ENCODE measurements at places on chromosomes 6 and 20.

- DNase-seq = peak; percentile 86
Measured at GRCh38 chr20:2879146-2879545, 5.9 kb downstream of the PTPRA start.

DNA sequence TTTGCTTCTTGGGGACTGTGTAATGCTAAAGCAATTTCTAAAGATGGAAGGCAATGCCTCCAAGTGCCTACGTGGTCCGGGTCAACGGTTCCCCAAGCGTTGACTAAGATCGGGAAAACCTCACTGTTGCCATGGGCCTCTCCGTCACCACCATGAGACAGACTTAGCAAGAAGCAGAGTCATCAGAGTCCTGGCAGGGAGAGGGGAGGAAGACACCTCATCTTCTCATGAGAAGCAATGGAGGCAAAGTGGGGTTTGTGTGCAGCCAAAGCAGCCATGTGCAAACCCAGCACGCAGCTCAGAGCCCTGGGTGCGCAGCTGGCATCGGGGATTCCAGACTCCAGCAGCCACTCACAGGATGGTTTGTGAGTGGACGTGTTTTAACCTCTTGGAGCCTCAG lies 111.4 kb downstream of the SYNDIG1 start:
- no peak for DNase-seq

DNA sequence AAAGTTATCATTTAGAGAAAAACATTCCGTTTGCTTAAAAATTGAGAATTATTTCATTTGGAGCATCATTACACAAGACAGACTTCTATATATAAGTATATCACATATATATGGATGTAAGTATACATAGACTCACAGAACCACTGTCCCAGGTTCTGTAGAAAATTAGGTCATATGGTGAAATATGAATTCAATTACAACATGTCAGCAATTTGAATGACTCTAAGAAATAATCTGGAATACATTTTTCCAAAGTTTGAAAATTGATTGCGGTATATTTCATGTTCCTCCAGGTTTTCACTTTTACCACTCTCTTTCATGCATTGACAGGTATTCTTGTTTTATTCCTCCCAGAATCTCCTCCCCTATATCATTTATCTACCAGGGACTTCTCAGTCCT lies 892.3 kb downstream of the PHF3 start:
- no peak for DNase-seq

DNA sequence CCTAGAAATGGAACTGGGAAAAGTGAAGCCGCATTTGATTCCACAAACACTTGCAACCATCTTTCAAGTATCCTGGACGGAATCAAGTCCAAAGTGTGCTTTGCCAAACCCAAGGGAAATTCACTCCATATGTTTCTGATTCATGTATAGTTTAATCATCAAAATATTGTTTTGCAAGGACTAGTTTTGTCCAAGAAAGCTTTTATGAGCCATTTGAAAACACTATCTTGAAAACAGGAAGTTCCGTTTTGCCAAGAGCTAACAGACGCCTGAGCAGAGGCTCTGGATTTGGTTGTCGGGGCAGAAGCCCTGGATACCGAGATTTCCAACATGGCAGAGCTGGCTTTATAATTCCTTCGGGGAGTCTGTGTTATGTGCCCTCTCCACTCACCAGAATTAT lies 251.1 kb downstream of the PHACTR1 start:
- no peak for DNase-seq

- DNase-seq = no peak
Measured at GRCh38 chr6:94813806-94814205, 763.5 kb upstream of the MANEA start.

DNA sequence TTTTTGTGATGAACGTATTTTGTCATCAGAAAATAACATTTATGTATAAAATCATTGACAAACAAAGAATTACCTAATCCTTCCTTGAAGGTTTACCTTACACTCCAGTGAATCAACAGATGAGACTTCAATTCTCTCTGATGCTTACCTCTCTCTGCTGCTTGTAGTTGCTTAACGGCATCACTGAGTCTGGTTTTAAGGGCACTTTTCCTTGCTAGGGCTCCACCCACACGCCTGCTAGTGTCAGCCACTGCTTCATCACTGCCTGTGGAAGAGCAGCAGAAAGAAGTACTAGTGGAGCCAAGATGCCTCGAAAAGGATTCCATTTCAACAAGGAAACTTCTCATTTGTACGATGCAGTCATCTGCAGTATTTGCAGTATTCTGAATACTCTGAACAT lies 63.0 kb downstream of the FAM229B start:
- no peak for DNase-seq

- no peak for DNase-seq
Measured at GRCh38 chr6:97207383-97207782, 75.6 kb downstream of the MMS22L start.

DNA sequence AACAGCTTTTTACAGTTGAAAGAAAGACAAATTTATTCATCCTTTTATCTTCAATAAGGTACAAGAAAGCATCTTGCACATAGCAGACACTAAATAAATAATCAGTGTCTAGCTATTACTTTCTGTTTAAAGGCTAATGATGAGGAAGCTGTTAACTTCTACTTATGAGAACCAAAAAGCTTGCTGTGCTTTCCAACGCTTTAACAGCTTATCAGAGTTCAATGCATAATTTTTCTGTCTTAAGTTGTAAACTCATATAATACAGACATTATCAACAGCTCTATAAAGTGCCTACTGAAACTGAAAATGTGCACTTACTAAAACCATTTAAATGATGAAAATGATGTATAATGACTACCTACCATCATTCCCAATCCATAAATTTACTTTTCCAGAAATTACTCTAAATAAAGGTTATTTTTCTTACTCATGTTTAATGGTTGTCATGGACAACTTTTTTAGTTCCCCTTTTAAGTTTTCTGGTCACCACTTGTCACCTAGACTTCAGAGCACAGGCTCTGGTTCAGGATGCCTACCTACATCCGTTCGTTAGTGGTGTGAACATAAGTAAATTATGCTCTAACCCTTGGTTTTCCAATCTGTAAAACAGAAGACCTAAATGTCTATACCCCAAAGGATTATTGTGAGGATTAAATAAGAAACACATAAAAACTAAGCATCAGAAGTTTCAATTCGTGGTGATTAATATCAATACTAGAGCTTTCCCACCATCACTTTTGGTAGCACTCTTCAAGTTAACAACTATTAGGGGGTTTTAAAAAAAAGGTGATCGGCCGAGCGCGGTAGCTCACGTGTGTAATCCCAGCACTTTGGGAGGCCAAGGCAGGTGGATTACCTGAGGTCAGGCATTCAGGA lies 8.0 kb downstream of the PNISR start:
- DNase-seq = no peak

- DNase-seq = no peak
Measured at GRCh38 chr6:56890683-56891429, 64.1 kb upstream of the BEND6 start.

GRCh38 chr6:38567436-38567835 lies 72.3 kb downstream of the BTBD9 start:
- DNase-seq = peak; percentile 96

GRCh38 chr6:70709826-70710225 lies 42.1 kb downstream of the SMAP1 start:
- no peak for DNase-seq

- DNase-seq = no peak
Measured at GRCh38 chr6:19571176-19571575, 266.0 kb upstream of the ID4 start.

- no peak for DNase-seq
Measured at GRCh38 chr6:168607272-168608112, 166.5 kb downstream of the SMOC2 start.

DNA sequence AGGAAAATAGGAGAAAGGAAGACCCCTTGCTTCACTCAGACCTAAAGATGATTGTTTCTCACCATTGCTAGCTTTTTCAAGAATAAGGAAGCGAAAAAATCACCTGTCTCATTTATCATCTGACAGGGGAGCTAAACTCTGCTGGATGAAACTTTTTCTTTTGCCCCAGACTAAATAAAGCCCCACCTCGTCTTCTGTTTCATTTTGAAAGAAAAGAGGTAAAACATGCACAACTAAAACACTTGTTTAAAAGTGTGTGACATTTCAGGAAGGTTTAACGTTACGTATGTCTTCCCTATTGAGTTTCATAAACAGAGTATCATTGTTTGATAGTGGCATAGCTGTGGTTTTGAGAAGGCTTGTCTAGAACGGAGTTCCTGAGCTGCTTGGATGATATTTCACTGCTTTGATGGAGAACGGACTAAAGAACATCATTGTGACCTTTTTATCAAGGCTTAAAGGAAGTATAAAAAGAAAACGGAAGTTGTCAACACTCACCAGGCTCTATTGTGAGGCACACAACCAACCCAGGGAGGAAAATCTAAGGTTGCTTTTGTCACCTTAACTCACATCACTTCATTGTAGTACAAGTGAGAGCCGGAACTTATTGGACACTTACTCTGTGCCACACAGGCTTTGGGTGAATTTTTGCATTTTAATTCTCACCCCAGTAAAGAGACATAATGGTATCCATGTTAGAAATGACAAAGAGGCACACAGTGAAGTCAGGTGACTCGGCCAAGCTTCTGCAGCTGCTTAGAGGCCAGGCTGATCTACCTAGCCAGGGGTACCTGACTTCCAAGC lies 29.5 kb downstream of the TSHZ2 start:
- DNase-seq = no peak

- no peak for DNase-seq
Measured at GRCh38 chr6:33897189-33897780, 93.5 kb upstream of the MLN start.

DNA sequence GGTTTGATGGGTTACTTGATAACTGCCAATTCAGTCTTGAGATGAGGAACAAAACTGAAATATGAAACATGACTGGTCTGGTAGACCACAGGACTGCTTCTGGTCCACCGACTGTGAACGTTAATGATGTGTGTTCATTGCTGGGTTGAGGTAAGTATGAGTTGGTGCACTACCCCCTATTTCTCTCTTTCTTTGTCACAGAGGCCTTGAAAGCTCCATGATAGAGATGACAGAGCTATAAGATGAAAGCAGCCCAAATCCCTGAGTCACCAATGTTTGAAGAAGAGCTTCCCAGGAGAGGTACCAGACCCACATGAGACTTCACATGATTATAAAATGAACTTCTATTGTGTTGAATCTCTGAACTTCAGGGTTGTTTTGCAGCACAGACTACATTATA lies 555.5 kb downstream of the PTPRT start:
- DNase-seq = no peak

DNA sequence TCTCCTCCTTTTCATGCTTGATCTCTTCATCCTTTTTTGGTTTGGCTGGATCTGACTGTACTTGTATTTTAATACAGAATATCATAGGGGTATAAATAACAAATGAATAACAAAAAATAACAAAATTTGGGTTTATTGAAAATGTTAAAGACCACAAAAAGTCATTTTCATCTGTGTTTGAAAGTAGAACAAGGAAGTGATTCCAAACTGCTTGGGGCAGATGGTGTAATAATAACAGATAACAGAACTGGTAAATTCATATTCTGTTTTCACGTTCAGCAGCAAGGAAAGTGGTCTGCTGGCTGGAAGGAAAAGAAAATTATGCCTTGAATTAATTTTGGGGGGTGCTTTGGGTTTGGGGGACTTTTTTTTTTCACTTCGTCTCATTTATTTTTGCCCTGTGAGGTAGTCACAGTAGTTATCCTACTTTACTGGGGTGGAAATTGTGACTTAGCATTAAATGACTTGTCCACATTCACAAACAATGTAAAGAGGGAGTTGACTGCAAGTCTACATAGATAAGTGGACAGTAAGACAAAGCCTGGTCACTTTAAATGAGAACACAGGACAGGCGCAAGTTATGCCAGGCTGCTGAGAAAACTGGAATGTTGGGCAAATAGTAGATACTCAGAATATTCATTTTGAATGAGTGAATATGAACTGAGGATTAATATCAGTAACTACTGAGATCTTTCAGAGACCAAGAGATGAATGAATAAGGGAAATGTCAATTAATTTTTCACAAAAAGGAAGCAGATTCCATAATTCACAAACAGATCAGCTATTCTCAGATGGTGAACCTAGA lies 193.9 kb upstream of the CITED2 start:
- no peak for DNase-seq

- DNase-seq = no peak
Measured at GRCh38 chr6:144893680-144894151, 608.6 kb downstream of the UTRN start.

GRCh38 chr6:84772428-84773132 lies 8.2 kb upstream of the TBX18 start:
- no peak for DNase-seq

- DNase-seq = no peak
Measured at GRCh38 chr20:58854638-58855471, 2.3 kb downstream of the GNAS start.

DNA sequence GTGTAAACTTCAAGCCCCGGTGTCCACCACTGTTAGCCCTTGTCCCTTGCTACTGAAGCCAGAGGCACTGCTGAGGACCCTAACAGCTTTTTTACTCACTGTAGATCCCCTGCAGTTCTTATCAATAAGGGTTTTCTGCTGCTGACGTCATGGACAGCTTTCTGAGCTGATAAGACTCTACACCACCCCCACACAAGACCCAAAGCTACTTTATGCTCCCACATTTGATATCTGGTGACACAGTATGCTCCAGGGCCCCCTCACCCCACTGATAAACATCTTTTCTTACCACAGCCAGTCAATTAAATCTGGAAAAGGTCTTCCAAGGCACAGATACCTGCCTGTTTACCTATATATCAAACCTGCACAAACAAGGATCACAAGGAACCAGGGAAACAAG lies 65.3 kb downstream of the NUS1 start:
- no peak for DNase-seq

DNA sequence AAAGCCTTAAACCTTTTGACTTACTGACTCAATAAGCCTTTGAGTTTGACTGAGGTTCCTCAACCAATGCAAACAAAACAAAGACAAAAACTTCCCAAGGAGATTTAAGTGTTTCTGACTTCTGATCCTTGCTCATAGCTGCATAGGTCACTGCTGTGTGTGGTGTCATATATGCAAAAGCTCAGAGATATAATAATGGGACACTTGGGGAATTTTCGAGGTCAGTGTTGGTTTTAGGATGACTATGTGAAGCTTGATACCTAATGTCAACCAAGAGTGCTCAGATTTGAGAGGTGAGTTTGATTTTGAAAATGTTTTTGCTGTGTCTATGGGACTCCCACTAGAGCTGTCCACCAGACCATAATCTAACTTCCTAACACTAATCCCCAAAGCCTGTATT lies 26.2 kb downstream of the ZKSCAN8 start:
- no peak for DNase-seq

DNA sequence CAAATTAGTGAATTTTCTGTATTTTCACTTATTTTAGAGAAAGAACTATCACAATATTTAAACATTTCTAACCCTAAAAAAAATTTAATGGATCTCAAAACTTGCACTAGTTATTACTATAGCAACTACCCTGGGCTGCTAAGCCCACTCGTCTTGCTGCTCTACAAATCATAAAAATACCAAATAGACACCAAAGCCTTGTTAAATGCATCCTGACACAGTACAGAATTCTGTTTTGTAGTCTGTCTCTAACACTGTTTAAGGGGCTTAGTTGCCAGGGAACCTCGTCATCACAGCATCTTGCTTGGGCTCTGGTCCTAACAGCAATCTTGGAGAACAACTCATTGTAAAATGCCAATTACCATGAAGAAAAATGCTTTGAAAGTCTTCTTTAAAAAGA lies 56.9 kb upstream of the MBOAT1 start:
- DNase-seq = no peak

Data from NCI-H446 (cell line).